ENCODE measurements at places on chromosomes 7 and 10.

GRCh38 chr10:24762966-24763623 lies 39.4 kb upstream of the ARHGAP21 start:
- DNase-seq, result no peak

DNA sequence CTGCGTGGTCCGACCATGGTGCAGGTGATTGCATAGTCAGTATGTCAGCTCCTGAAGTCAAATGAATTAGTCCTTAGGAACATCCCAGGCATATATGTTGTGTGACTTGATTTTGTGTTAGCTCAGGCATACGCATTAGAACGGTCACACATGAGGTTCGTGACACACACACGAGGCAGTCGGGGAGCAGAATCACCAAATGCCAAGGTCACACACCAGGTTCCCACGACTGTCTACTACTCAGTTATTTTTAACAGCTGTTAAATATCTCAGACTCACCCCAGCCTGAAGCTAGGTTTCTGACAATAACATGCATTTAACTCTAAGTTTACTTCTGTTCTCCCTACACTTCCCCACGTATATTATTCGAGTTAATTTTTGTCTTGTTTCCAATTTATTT lies 54.8 kb downstream of the DYNC2I1 start:
- no peak for DNase-seq

- DNase-seq, result no peak
These were observed 52.5 kb downstream of the ADCYAP1R1 start for GRCh38 chr7:31104361-31105255.

DNA sequence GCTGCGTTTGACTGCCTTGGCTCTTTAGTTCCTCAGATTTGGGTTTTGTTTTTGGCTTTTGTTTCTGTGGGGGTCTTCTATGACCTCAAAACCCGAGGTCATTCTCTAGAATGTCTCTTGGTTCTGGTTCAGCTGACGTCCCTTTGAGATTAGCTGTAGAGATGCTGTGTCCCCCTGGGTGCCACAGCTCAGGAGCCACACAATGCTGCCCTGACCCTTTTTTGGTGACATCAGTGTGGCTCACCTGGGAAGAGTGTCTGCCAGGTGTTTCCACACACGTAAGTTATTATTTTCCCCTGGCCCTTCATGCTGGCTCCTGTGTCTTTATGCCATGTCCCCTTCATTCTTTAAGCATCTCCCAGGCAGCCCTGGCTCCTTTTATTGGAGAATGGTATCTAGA lies 89.8 kb upstream of the DDC start:
- no peak for DNase-seq

DNA sequence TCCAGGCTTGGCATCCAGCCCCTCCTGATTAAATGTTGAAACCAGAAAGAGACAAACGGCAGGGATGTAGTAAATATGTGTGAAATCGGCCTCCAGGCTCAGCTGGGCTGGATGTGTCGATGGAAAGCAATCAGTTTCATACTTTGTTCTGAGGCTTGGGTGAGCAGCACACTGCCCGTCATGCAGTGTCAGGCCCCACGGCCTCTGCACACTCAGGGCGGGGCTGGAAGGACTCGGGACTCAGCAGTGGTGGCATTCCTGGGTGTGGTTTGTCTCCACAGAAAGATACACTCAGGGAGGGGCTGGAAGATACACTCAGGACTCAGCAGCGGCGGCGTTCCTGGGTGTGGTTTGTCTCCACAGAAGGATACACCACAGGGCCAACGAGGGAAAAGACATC lies 22.0 kb downstream of the ADGRA1 start:
- no peak for DNase-seq

- no peak for DNase-seq
These were observed 123.2 kb downstream of the ST7 start for GRCh38 chr7:117076426-117076943.

DNA sequence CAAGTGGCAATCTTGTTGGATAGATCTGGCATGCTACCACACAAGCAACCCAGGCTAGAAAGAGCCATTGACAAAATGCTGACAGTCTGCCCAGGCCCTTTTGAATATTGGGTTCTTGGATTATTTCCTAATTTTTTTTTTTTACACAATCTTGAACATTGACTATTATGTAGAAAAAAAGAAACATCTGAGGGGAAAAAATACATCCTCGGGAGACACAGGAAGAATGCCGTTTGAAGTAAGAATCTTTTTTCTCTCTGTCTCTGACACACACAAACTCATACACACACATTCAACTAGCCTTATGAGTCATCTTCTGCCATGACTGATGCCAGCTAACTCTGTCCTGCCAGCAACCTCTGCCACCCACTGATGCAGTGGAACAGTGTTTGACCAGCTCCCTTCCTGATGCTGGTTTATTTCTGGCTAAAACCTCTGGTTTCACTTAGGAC lies 47.2 kb downstream of the SORBS1 start:
- DNase-seq, result no peak

DNA sequence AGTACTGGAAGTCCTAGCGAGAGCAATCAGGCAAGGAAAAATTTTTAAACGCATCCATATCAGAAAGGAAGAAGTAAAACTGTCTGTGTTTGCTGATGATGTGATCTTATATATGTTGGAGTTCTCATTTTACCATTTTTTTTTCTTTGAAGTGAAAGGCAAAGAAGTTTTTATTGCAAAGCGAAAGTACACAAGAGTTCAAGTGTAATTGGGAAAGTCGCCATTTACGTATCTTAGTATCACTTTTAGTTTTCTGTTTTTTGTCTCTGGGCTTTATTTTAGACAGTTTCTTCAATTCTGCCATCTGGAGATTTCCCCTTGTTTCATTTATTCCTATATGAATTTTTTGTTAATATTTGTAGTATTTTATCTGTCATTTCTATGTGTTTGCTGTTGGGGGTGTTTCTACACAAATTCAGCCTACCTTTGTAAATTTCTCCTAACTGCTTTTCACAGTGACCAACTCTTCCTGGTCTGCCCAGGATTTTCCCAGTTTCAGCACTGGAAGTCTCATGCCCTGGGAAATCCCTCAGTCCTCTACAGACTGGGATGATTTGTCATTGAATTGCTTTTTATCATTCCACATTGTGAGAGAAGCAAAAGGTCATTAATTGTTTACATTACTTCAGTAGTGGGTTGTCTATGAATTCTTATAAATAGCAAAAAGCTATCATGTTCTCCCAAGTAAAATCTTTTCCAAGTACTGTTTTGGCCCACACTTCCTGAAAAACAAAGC lies 23.2 kb downstream of the BET1 start:
- no peak for DNase-seq

- no peak for DNase-seq
These were observed 50.1 kb downstream of the GNAI1 start for GRCh38 chr7:80184693-80185092.

GRCh38 chr7:42070068-42070467 lies 166.9 kb downstream of the GLI3 start:
- no peak for DNase-seq

DNA sequence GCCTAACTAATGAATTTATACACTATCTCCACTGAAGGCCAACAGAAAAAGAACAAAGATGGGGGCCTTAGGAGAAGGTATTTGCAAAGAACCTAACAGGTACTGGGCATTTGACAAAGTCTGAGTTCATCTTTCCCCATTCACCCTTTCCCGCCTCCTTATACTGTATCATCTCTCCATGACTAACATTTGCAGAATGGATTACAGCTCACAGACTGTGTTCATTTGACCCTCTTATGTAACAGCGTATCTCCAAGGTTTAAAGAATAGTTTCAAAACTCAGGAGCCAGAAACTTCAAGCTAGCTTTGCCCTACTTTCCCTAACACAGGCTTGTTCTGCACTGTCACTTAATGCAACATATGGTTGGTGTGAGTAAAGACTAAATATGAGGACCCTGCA lies 238.7 kb upstream of the CELF2 start:
- no peak for DNase-seq

GRCh38 chr10:133159611-133159949 lies 439 bp upstream of the KNDC1 start:
- no peak for DNase-seq

GRCh38 chr7:95863623-95864022 lies 91.3 kb downstream of the DYNC1I1 start:
- DNase-seq, result no peak

DNA sequence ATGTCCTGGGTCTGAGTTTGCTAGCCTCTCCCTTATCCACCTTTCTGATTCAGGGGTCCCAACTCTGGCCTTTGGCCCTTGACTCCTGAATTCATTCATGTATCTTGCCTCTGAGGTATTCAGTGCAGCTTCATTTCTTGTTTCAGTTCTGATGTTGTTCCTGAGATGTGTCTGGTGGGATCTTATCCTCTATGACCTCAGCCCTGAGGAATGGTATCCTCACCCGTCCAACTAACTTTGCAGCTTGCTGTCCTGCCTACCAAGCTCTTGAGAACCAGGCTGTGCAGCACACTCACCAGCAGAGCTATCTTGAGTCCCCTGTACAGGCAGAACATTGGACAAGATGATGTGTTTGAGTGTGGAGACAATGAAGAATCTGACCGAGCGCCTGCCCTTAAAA lies 13.8 kb downstream of the SUFU start:
- no peak for DNase-seq

DNA sequence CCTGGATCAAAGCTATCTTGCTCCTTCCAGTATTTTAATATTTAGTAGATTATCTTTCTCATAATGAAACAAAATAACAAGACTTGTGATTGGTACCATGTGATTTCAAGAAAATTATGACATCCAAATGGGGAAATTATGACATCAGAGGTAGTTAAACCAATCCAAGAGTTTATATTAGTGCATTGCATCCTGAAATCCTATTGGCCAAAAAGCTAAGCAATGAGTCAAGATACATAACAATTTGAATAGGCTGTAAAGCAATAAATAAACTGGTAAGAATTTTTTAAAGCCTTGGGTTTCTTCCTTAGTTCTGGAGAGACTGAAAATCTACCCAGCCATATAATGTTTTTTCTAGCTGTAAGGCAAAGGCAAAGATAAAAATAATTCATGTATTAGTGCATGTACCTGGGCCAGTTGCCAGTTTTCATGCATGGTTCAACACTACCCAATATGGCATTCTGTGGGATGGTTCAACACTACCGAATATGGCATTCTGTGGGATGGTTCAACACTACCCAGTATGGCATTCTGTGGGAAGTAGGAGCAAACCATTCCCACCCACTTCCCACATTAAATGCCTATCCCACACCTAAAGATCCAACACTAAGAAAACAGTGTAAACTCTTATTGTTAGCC lies at the start of gene RNF148:
Gene RNF148, minus strand, starts transcription at position 51 of the 639 bp plus-strand sequence. CDS start 172 bp downstream, outside the sequence.
- no peak for DNase-seq

DNA sequence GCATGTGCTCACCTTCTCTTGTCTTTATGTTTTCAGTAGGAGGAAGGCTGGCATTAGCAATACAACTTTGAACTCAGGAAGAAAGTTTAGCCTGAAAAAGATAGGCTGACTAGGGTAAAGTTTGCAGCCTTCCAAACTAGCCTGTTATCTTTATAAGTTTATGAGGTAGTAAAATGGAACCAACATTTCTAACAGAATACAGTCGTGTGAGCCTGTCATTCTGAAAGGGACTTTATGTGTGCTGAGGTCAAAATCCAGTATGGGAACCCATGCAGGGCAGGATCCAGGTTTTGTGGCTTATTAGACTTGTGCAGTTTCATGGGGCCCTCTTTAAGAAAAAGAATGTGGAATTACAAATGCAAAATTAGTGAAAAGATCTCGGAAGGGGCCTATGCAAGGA lies 201.0 kb upstream of the PRPS1L1 start:
- no peak for DNase-seq

- no peak for DNase-seq
These were observed 11.7 kb downstream of the ORAI2 start for GRCh38 chr7:102444961-102445673.

DNA sequence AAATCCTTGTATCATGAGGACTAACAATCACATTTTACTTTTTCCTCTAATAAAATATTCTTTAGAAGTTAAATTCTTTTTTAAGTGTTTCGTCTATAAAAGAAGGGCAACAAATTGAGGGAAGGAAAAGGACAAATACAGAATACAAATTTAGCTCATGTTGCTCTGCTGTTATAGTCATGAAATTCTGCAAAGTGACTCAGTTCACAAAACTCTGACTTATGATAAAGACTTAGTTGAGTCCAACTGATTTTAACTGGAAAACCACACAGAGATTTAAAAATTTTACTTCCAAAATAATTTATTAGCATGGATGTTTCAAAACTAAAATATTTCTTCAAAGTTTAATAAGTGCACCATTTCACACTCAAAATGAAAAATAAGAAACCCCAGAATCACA lies 75.0 kb upstream of the GPR22 start:
- DNase-seq, result no peak

DNA sequence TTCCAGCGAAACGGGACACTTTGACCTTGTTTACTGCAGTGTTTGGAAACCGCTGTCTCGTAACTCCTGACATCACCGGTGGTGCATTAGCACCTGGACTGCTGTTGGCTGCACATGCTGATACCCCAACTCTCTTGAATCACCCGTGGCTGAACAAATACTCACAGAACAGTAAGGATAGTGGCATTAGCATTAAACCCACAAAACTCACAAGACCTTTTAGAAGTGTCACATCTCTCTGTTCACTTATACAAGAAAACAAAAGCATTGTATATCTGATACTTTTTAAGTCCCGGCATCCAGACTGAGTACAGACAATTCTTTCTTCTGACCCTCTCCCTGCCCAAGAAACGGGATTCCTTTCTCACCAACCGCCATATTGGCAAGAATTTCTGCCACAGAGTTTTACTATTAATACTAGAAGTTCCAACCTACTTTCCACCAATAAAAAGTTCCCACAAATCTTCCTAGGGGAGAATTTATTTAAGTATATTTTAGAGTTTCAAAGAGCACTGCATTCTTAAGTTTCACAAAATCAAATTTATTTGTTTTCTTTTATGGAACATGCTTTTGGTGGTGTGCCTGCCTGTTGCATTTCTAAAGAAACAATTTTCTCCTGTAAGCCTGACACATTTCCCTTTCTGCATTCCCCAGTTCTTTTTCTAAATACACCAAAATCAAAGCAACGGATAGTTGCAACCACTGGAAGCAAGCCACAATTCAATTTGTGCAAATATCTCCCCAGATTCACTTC lies 208.4 kb upstream of the KLF14 start:
- DNase-seq, result no peak

DNA sequence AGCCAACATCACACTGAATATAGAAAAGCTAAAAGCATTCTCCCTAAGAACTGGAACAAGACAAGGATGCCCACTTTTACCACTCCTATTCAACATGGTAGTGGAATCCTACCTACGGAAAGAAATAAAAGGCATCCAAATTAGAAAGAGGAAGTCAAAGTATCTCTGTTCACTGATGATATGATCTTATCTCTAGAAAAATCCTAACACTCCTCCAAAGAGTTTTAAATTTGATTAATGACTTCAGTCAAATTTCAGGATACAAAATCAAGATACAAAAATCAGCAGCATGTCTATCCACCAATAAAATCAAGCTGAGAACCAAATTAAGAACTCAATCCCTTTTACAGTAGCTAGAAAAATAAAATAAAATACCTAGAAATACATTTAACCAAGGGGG lies 35.3 kb upstream of the TNKS2 start:
- no peak for DNase-seq

GRCh38 chr10:34206935-34207268 lies 608.2 kb downstream of the PARD3 start:
- DNase-seq, result no peak

- no peak for DNase-seq
These were observed 96.9 kb downstream of the UBE3C start for GRCh38 chr7:157235357-157236333.

Data from NCI-H187 treated with DMSO at 0.1 percent for 48 hours (cell line).